ENCODE measurements at places on chromosomes 6 and 20.

- peak; percentile 97 for DNase-seq
Measured at GRCh38 chr6:27091661-27092315, 155.7 kb upstream of the PRSS16 start.

- peak; percentile 56 for DNase-seq
Measured at GRCh38 chr20:53865901-53866793, 204.2 kb downstream of the BCAS1 start.

- peak; percentile 70 for DNase-seq
Measured at GRCh38 chr6:111992851-111993250, 61.1 kb upstream of the CCN6 start.

- no peak for DNase-seq
Measured at GRCh38 chr20:54481442-54481841, 6.0 kb downstream of the DOK5 start.

- peak; percentile 36 for DNase-seq
Measured at GRCh38 chr6:32852018-32852843, 1.3 kb downstream of the TAP1 start.

GRCh38 chr6:30295837-30296236 lies 30.9 kb upstream of the TRIM39 start:
- DNase-seq = no peak

All from Daoy (cell line).